ENCODE measurements at places on chromosomes 2 and 18.

- no peak for DNase-seq
Observed at GRCh38 chr2:211435331-211435730, 878.9 kb downstream of the CPS1 start.

DNA sequence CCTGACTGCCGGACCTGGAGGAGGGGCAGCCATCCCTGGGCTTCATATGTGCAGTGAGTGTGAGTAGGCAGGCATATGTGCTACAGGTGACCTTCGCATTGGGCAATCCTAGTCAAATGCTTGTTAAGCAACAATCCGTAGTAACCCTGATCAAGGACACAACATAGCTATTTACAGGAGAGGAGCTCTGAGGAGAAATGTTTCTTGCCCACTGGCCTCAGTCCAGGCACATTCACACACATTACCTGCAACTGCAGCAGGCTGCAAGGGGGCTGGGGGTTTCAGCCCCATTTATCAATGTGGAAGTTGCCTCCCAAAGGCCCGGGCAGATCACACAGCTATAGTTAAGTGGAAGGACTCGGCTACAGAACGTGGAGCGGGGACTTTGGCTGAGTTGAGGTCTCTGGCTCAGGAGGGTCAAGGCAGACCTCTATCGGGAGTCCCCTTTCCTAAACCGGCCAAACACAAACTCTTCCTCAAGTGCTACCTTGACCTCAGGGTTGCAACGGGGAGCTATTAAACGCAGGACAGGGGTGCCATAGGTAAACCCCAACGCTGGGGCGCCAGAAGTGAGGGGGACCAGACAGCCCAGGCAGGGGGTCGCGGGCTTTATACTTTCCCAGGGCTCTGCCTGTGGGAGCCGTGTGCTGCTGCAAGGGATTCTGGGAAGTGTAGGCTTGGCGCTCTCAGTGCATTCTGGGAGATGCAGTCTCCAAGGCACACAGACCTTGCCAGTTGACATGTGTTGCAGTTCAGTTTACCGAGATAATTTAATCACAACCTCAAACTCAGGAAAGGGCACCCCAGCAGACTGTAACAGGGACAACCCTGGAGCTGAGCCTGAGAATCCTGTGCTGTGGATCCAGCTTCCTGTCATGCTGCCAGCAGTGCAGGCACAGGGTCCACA is 9.4 kb downstream of the KHK start:
- DNase-seq: no peak

- no peak for DNase-seq
Observed at GRCh38 chr2:72570413-72570812, 255.4 kb downstream of the EXOC6B start.

GRCh38 chr2:279366-279765 is 8.5 kb downstream of the ALKAL2 start:
- DNase-seq: no peak

DNA sequence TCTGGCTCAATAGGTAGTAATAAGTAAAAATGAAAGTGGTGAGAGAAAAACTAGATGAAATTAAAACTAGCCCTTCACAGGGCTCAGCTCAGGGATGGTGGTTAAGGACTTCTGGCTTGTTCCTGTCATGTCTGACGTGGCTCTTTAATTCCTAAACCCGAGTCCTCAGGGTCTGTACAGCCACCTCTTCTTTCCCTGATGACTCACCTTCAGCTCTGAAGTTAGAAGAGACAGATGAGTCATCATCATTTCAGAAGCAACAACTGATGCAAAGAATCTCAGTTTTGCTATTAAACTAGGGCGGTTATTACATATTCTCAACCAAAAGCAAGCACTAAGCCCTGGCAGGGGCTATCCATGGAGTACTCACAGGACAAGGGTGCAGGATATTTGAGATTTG is 24.0 kb upstream of the ITGB6 start:
- peak; percentile 8 for DNase-seq

GRCh38 chr18:48599391-48599790 is 60.6 kb downstream of the CTIF start:
- no peak for DNase-seq

DNA sequence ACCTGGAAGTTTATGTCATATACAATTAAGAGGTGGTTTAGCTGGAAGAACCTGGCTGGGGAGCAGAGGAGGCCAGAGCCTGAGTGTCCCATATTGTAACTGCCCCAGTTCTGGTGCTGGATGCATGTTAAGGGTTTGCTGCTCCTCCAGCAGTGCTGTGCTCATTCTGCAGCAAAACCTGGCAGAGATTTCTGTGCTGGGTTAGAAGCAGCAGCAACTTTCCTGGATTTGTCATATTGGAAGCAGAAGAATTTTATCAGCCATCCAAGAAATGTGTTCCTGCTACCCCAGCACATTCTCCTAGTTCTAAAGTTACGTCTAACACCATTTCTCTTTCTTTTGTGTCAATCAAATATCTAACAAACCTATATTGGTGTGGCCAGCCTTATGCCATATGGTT is 284.1 kb downstream of the TDRD15 start:
- DNase-seq: no peak

GRCh38 chr2:45024600-45025291 is 15.5 kb upstream of the SIX2 start:
- no peak for DNase-seq

- no peak for DNase-seq
Observed at GRCh38 chr2:231321556-231322334, 73.8 kb upstream of the B3GNT7 start.

GRCh38 chr2:45691171-45691999 is 39.9 kb downstream of the PRKCE start:
- no peak for DNase-seq

- no peak for DNase-seq
Observed at GRCh38 chr2:86695053-86695691, 24.9 kb upstream of the RMND5A start.

DNA sequence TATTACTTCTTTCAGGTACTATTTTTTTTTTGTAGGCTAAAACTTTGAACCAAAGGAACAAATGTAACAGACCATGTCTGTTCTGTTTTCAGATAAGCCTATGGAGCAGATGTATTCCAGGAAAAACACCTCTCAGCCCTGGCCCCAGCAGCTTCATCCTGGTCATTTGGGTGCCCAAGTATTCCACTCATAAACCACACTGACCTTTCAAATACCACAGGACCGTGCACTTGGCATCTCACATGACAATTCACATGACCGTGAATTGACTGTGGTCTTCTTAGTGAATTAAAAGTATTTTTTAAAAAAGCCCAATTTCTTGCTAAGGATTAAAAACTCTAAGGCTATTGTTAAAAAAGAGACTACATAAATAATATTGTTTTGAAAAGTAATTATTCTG is 50.2 kb downstream of the SMIM21 start:
- DNase-seq: no peak

DNA sequence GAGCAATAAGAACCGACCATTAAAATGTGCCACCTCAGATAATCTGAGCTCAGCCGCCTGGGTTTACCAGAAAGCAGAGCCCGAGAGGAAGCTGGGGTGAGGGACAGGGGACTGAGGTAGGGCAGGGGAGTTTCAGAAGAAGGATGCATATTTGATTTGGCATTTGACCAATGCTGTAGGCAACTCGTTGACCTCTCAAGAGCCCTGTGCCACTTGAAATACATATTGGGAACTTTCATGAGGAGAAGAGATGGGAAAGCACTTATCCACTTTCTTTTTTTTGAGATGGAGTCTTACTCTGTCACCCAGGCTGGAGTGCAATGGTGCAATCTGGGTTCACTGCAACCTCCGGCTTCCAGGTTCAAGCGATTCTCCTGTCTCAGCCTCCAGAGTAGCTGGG is 148.4 kb upstream of the SPRED2 start:
- no peak for DNase-seq

GRCh38 chr2:85994897-85995647 is 106.3 kb upstream of the ST3GAL5 start:
- DNase-seq: no peak

GRCh38 chr2:120917886-120918285 is 182.2 kb downstream of the GLI2 start:
- no peak for DNase-seq

DNA sequence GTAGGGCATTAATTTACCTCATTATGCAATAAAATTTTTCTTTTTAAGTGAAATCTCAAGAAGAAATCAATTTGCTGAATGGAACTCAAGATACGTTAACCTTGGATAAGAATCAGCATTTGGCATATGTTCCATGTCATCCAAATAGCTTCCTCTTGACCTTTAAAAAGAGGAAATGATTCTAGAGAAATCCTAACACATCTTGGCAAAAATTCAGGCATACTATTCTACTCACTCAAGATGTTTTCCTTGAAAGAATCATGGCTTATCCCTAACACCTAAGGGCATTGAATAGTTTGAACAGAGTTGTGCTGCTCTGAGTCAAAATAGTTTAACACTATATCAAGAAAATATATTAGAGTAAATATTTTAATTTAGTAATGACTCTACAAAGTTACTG is 678.0 kb downstream of the EPHA4 start:
- DNase-seq: no peak

GRCh38 chr18:25055076-25055475 is 296.9 kb downstream of the ZNF521 start:
- no peak for DNase-seq

- no peak for DNase-seq
Observed at GRCh38 chr18:78720456-78721237, 259.0 kb upstream of the SALL3 start.

DNA sequence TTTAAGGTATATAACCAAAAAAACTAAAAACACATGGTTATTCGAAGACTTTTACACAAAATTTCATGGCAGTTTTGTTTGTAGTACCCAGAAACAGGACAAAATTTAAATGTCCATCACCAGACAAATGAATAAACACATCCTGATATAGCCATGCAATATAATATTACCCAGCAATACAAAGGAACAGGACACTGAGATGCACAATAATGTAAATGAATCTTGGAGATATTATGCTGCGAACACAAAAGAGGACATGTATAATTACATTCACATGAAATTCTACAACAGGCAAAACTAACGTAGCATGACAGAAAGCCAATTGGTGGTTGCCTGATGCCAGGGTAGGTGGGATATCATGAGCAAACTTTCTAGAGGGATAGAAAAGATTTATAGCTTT is 92.4 kb upstream of the OTX1 start:
- DNase-seq: no peak

GRCh38 chr2:11542275-11542819 is 8.5 kb downstream of the GREB1 start:
- no peak for DNase-seq

- no peak for DNase-seq
Observed at GRCh38 chr2:207662203-207662602, 37.0 kb upstream of the METTL21A start.

All from stimulated activated CD8-positive, alpha-beta memory T cell treated with anti-CD3 and anti-CD28 coated beads, Interleukin-15, amount 100 ng/mL, for 4 hours (primary cell).